ENCODE measurements at places on chromosomes 4 and X.

- peak; percentile 9 for DNase-seq
Observed at GRCh38 chr4:87017580-87018342, 83.0 kb downstream of the AFF1 start.

- no peak for DNase-seq
Observed at GRCh38 chrX:31547816-31548215, 476.0 kb upstream of the FTHL17 start.

DNA sequence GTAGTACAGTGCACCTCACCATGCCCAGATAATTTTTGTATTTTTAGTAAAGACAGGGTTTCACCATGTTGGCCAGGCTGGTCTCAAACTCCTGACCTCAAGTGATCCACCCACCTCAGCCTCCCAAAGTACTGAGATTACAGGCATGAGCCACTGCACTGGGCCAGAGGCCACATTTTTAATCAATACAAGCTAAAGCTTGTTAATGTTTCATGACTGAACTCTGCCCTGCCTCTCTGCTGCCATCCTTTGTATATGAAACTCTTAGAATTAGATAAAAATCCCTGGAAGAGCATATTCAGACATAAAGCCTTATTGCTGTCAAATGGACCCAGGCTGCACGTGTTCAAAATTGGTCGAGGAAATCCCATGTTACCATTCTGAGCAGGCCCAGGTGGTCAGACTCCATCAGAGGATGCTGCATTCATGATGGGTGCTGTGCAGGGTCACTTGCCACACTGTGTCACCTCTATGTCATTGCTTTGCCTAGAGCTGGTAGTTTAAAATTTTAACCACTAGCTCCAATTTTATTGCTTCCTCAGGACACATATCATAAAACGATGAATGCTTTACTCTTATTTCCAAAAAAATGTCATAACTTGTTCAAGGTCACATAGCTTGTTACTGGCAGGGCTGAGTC is 45.2 kb downstream of the LNX1 start:
- DNase-seq = no peak

- DNase-seq = no peak
Observed at GRCh38 chr4:110620691-110621327, 2.1 kb downstream of the PITX2 start.

DNA sequence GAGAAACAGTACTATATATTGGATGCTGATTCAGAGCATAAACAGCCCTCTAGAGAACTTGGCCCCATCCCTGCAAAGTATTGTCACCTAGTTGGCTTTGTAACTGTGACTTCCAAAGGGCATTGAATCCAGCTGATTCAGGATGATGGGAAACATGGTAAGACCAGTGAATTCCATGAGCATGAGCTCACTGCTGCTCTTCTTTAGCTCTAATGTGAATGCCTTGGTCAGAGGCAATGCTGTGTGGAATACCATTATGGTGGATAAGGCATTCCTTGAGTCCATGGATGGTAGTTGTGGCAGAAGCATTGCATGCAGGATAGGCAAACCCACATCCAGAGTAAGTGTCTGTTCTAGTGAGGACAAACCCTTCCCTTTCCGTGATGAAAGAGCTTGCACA is 365.6 kb upstream of the EDA2R start:
- no peak for DNase-seq

GRCh38 chrX:16852617-16853179 is 17.5 kb downstream of the RBBP7 start:
- DNase-seq = no peak

GRCh38 chrX:14095702-14096101 is 66.0 kb upstream of the GEMIN8 start:
- DNase-seq = peak; percentile 42

DNA sequence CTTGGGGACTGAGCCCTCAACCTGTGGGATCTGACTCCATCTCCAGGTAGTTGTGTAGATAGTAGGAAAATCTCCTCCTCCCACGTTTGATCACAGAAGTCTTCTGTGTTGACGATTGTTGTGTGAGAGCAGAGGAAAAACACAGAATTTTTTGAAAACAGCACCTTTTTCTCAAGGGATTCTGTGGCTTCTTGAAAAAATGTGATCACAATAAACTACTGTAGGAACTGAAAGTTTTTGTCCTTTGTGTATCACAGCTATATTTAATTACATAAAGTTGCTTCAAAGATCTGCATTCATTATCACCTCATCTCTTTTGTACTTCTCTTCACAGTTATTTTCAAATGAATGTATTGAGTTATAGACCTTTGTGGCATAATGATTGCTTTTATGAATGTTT is 85.1 kb downstream of the AFF1 start:
- DNase-seq = no peak

GRCh38 chrX:11541510-11541909 is 124.2 kb downstream of the ARHGAP6 start:
- DNase-seq = no peak

DNA sequence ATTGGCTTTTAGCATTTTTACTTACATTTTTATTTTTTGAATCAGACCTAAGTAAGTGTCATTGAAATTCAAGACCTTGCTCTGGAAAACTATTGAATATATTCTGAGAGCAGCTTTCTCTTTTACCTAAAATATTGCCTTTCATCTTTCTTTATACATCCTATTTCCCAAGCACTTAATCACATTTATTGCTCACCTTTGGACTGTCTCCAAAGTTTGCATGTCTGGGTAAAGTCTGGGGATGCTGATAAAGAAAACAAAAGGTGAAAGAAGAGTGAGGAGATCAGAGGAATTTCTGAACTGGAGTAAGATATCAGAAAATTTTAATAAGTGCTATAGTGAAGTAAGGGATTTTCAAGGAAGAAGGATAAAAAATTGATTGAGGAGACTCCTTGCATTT is 308.5 kb upstream of the AADAT start:
- no peak for DNase-seq

Measured in stimulated activated CD4-positive, alpha-beta T cell treated with anti-CD3 and anti-CD28 coated beads, Interleukin-2, amount 100 ng/mL, for 48 hours (primary cell).